ENCODE measurements at places on chromosomes 1 and 21. TPM values are rescaled to one million over a fixed set of nuclear protein-coding genes. Genes with fewer than 3 reads are reported as not detected.

GOLT1A gene
- 8.0 TPM for total RNA-seq

- DNase-seq = no peak
These were observed 223.3 kb downstream of the FGGY start for GRCh38 chr1:59520194-59520593.

DNA sequence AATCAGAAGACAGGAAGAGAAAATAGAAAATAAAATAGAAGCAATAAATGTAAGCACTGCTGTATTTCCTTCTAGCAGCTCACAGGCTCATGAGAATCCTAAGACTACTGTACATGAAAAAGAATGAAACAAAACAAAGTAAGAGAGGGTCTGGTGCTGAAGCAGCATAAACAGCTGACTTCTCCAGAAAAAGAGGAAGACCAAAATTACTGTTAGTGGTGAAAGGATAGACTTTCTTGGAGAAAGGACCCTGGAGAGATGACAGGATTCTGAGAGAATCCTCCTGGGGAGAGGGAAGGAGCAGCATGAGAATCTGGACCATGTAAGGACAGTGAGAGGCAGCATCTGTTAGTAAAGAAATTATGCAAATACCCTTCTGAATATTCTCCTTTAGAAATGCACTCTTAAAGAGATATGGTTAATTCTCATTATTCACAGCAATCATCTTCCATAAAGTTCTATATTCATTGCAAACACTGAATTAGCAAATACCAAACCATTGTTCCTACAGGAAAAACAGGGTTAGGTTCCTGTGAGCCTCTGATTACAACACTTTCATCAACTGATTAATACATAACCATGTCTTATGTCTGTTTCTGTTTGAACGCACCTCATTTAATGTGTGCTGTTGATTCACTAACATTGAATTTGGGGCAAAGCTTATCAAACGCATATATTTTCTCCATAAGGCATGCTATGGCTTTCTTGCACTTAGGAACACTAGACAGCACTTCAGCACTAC is 17.0 kb downstream of the SLC25A24 start:
- DNase-seq = no peak

- no peak for DNase-seq
These were observed 158.7 kb downstream of the SIPA1L2 start for GRCh38 chr1:232471250-232471649.
